ENCODE measurements at places on chromosomes 13 and 19.

- no peak for DNase-seq
Observed at GRCh38 chr19:27794494-27795042, 1418.4 kb downstream of the UQCRFS1 start.

GRCh38 chr13:112218416-112218815 is 151.5 kb downstream of the SOX1 start:
- DNase-seq: no peak

DNA sequence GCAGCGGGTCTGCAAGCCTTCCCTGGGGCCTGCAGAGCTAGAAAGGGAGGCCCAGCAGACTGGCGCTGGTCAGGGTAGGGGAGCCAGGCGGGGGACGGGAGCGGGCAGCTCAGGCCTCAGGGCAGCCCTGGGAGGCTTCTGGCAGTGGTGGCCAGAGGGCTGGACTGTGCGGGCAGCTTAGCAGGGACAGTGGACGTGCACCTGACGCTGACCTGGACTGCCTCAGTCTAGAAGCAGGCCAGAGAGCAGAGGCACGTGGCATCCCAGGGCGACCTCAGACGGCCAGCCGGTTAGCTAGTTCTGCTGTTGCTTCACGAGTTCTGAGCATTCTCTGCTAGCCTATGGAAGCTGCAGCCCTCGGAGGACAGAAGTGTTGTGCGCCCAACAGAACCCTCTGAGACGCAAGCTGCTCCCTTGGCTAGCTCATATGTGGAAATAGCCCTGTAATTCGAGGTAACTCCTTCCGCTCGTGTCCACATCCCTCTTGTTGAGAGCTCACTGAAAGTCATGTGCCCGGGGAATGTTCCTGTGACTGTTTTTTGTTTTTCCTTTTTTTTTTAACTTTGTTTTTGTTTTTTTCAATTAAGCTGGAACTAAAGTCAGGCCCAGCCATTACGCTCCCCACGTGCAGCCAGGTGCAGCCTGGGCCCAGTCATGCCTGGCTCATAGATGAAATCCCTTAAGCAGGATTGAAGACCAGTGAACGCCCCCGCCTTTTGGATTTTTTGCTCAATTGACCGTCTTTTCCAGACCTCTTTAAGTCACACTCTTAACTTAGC is 1.9 kb upstream of the FAM174C start:
- DNase-seq: no peak

- peak; percentile 14 for DNase-seq
Observed at GRCh38 chr13:64020126-64020525, 2604.5 kb upstream of the PCDH20 start.

DNA sequence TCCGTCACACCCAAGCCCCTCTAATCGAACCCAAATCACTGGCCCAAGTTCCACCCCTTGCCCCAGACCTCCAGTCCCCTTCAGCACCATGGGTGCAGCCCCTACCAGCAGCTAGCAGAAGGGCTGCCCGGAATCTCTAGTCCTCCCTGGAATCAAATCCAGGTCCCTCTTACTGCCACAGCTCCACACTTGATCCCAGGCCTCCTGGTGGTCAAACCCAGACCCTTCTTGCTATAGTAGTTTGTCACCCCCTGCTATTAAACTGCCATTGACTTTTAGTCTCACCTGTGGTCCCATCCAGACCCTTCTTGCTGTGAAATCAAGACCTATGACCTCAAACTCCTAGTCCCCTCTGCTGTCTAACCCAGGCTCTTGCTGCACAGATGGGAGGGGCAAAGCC is 8.7 kb downstream of the HIPK4 start:
- no peak for DNase-seq

DNA sequence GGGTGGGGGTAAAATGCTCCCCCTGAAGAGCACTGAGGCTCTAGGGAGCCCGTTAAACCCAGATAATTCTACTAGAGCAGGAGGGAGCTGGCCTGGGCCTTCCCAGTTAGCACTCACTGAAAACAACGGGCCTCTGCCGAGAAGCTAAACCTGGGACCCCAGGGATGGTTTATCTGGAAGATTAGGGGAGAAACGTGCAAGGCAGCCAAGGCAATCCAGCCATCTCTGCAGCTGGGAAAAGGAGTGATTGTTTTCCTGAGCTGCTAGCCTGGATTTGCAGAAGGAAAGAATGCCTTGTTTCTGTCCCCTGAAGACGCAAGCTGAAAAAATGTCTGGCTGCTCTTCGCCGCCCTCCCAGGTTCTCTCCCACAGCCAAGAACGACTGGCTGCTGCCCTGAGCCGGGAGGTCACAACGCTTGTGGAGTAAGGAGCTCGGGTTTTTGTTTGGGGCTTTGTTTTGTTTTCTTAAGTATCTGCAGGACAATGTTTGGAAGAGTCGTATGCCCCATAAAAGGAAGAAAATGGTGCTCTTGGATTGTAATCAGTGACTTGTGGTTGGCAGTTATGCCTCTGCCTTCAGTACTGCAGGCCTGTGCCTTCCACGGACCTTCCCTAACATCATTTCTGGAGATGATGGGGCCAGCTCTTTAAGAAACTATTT is 31.5 kb downstream of the COL4A2 start:
- no peak for DNase-seq

GRCh38 chr13:97548138-97548537 is 114.2 kb downstream of the RAP2A start:
- DNase-seq: no peak

DNA sequence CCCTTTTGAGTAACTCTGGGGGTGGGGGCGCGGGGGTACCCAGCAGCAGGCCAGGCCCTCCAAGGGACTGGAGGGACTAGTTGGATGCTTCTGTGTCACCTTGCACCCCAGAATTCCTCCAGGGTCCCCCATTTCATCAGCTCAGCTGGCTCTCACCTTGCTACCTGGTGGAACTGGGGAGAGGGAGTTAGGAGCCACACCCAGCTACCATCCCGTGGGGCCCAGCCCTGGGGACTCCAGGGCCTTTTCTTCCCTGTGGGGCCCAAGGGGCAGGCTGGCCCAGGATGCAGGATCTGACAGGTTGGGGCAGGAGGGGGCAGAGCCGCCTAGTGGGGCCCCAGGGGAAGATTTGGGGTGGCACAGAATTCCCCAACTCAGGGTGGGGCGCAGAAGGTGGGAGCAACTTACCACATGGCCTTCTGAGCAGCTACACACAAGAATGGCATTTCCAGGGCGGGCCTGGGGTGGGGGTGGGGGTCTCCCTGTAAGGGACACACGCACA is 32.8 kb upstream of the NANOS3 start:
- no peak for DNase-seq

DNA sequence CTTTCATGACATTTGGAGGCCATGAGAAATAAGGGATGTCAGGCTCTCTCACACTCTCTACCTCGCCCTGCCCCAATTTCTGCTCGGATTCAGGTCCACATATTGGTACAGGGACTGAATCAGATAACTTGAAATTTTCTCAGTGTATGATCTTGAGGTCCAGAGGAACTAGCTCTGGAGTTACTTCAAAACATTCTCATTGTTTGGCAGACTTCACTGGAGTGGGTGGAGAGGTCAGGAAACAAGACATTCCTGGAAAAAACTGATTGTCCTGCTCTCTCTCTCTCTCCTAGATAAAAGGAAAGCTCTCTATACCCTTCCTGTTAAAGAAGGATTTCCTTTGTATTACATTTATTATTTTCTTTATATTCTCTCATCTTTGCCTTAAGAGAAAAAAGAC is 428.1 kb upstream of the DACH1 start:
- no peak for DNase-seq

DNA sequence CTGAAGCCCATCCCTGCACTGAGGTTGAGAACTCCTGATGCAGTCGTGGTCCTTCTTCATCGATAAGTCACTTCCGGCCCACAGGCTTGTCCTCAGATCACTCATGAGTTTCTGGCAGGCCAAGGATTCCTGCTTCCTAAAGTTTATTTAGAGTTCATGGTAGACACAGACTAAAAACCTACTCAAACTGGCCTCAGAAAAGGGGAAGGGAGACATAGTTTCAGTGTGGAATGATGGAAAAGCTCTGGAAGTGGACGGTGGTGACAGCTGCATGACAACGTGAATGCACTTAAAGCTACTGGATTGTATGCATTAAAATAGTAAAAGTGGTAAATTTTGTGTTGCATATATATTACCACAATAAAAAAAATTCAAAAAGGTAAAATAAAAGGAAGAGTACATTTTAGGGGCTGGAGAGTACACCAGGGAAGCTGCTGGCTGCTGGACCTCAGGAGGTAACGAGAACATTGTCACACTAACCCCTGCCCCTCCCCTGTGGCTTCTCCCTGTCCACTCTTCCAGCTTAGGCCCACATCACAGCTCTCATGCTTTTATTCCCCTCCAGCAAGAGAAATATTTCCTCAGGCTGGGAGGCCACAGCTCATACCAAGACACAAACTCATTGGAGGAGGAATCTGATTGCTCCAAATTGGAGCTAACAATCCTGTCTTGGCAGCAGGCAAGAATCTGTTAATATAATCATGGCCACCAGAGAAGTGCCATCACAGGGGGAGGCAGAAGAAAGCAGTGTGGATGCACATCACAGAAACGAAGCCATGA is 741.0 kb downstream of the UQCRFS1 start:
- DNase-seq: no peak

Measured in urinary bladder (tissue), 4 donors.